ENCODE measurements at places on chromosomes 2 and 18. TPM values are rescaled to one million over a fixed set of nuclear protein-coding genes. Genes with fewer than 3 reads are reported as not detected.

DNA sequence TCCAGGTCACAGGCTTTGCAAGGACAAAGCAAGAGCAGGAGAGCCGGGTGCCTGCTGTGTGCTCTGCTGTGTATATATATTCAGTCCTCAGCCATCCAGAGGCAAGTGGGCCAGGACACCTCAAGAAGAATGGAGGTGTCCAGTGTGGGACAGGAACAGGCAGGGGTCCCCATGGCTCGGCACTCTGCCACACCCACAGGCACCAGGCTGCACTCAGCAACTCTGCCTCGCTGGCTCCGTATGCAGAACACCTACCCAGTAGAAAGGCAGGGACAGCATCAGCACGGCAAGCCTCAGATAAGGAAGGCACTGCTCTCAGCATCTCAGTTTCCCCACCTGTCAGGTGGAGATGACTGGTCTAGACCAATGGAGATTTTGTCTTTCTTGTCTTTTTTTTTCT lies 57.8 kb downstream of the DNMT3A start:
- no peak for DNase-seq

GRCh38 chr2:148557844-148558436 lies 86.6 kb upstream of the EPC2 start:
- DNase-seq, result no peak

- no peak for DNase-seq
Observed at GRCh38 chr2:42721898-42722297, 42.0 kb downstream of the OXER1 start.

DNA sequence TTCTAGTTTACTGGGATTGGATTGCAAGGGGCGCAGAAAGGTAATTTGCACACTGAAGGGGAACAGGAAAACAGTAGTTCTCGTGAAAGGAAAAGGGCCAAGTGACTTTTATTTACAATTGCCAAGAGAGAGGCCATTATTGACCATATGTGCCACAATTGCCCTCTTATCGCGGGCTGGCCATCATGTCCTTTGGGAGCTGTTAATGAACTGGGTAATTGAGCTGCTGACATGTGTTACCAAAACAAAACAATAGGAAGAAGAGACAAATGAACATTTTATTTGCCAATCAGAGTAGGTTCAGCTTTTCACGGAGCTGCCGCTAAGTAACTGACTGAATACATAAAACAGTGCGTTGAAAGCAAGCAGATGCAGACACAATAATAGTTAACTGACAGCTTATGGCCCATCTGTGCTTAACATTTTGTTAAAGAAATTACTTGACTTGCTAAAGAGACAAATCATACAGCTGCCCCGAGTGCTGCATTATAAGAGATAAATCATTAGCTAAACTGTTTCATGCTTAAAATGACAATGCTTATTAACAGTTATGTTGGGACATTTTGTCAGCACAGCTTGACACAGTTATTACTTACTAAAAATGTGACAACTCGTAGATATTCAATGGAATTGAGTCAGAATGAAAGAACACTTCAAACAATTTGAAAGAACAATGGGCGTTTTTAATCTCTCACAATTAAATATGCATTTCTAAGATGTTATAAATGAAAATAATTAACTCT lies 57.5 kb downstream of the PAX3 start:
- DNase-seq, result no peak

DNA sequence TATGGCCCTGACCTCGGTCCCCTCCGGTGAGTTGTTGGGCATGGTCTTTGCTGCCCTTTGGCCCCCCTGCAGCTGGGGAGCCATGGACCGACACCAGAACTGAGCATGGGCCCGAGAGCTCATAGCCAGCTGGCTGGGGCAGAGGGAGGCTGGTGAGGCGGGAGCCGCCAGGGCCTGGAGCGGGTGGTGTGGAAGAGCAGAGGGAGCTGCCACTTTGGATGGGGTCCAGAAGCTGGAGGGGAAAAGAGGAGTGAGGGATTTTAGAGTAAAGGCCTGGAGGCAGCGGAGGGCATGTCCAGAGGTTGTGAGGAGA lies 16.5 kb upstream of the CNNM3 start:
- no peak for DNase-seq

- DNase-seq, result no peak
Observed at GRCh38 chr2:83615511-83615910, 843.6 kb downstream of the SUCLG1 start.

- DNase-seq, result no peak
Observed at GRCh38 chr2:39524061-39524460, 87.0 kb upstream of the MAP4K3 start.

DNA sequence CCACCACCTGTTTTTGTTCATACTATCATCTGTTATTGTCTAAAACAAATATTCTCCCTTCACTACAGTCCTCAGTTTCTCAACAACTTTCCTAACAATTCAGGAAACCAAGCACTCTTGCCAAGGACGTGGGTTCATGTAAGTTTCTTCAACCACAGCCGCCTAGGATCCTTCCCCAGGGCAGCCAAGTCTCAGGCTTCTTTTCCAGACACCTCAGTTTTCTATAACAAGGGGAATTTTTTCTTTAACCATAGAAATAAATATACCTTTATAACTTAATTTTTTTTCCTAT lies 39.4 kb upstream of the AGPS start:
- no peak for DNase-seq

DNA sequence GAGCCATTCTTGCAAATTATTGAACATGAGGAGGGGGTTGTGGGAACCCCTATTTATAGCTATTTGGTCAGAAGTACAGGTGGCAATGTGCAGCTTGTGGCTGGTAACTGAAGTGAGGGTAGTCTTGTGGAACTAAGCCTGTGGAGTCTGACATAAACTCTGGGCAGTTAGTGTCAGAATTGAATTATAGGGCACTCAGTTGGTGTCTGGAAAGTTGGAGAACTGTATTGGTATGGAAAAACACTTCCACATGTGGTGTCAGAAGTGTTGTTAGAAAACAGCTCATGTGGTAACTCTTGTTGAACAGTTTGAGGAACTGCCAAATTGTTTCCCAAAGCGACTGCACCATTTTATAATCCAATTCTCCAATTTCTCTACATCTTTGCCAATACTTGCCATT lies 7.5 kb downstream of the RALBP1 start:
- no peak for DNase-seq

DNA sequence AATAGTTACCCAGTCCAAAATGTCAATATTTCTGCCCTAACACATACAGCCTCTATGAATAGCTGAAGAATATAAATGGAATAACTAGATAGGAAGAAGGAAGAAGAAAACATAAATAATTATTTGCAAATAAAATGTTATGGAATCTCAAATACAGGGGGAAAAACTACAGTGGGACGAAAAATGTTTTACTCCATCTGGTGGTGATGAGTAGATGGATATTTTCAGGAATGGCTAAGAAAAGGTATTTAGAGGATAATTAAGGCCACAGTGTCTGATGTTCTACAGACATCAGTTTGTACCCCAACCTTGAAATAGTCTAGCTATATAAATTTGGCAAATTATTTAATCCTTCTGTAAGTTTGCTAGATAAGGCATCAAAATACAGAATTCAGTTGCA lies 178.1 kb upstream of the FSHR start:
- DNase-seq, result no peak

- DNase-seq, result no peak
Observed at GRCh38 chr2:154620471-154620870, 78.0 kb upstream of the KCNJ3 start.

DNA sequence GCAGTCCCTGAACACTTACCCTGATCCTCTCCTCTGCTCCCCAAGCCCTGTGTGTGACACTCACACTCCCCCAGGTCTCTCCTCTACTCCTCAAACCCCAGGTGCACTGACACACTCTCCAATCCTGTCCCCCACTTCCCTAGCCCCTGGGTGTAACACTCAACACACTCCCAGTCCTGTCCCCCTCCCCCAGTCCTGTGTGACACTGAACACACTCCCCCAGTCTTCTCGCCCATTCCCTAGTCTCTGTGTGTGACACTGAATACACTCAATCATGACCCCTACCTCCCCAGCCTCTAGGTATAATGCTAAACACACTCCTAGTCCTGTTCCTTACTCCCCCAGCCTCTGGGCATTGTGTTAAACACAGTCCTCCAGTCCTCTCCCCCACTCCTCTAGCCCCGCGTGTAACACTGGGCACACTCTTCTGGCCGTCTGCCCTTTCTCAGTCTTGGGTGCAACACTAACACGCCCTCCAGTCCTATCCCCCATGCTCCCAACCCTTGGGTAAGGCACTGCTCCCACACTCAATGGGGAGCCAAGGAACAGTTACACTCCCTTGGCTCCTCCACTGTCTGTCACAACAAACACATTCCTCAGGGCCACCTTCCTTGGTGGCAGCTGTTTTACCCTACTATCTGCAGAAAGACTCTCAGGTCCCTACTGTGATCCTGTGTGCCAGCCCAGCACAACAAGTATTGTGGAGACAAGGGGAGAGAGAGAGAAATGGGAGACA lies 82.5 kb upstream of the PKDCC start:
- DNase-seq, result no peak

- no peak for DNase-seq
Observed at GRCh38 chr2:100560216-100560830, 2.5 kb upstream of the PDCL3 start.

- no peak for DNase-seq
Observed at GRCh38 chr2:171217330-171217729, 56.6 kb upstream of the TLK1 start.

GRCh38 chr2:127176371-127177311 lies 43.5 kb downstream of the CYP27C1 start:
- peak; percentile 40 for DNase-seq

GRCh38 chr2:176084611-176085119 lies 903 bp upstream of the EVX2 start:
- no peak for DNase-seq

DNA sequence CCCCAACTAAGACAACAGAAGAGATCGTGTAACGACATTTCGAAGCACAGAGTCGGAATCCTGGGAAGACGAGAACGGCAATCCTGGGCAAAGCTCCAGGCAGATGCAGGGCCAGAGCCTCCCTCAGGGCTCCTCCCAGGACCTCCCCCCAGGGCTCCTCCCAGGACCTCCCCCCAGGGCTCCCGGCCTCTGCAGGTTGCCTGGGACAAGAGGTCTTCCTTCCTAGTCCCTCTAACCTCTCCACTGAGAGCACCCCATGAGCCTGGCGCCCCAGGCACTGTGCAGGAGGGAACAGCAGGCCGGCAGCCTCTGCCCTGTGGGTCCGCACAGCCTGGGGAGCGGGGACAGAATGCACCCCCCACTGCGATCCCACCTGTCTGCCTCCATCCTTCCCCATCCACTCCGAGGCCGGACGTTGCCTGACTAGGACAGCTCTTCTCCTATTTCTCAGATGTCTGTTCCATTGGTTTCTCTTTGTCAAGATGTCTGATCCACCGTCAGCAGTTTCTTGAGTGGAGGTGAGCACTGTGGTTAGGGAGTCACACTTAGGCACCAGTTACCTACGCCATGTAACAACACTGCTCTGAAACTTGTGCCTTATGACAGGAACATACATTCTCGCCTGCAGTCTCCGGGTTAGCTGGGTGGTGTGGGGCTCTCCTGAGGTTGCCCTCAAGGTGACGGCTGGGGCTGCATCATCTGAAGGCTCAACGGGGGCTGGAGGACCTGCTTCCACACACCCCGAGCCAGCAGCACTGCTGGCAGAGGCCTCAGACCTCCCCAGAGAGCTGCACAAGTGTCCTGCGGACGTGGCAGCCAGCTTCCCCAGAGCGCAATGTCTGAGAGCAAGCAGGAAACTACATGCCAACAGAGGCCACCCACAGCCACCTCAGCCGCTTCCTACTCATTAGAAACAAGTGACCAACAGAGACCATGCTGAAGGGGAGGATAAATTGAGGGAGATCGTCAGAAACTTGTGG lies 28.9 kb downstream of the ADI1 start:
- no peak for DNase-seq

- no peak for DNase-seq
Observed at GRCh38 chr2:64970495-64970894, 18.7 kb upstream of the SLC1A4 start.

GRCh38 chr2:189143925-189144324 lies 35.6 kb downstream of the COL5A2 start:
- no peak for DNase-seq

DNA sequence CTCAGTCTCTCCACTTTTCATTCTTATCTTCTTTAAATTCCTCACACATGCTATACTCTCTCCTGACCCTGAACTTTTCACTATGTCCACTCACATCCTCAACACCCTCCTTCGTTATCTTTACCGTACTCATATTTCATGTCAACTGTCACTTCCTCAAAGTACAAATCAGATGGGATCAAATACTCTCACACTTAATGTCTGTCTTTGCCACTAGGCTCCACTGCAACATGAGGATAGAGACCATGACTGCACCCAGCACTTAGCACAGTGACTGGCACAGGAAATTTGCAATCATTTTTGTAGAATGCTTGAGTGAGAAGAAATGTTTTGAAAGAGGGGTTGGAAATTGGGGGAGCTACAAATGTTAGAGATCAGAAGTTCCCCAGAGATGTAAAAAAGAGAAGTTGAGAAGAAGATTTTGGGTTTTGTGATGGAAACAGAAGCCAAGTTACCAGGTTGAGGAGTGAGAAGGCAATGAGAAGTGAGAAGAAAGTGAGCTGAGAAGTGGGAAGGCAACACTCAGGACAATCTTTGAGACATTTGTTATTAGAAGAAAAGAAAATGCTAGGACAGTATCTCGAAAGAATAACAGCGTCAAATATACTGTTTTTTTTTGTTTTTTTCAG lies 87.0 kb downstream of the CCDC141 start:
- no peak for DNase-seq

The HOXD9 gene
- total RNA-seq, result not detected

The CNTNAP5 gene
- 90.6 TPM for total RNA-seq

The SCN9A gene
- 2.9 TPM for total RNA-seq

The MAB21L4 gene
- not detected for total RNA-seq

The RAB17 gene
- total RNA-seq, result 4.5 TPM

The APCDD1 gene
- 82.3 TPM for total RNA-seq

The DNER gene
- total RNA-seq, result 120 TPM

The TLX2 gene
- total RNA-seq, result 0.76 TPM

The ICOS gene
- not detected for total RNA-seq

The ARPC2 gene
- total RNA-seq, result 136 TPM

The GALM gene
- total RNA-seq, result 4.0 TPM

The ABCG8 gene
- total RNA-seq, result 4.5 TPM

Measured in dorsolateral prefrontal cortex (tissue), 122 donors.